Activated T-cell treated with anti-CD3 and anti-CD28 coated beads, Interleukin-2, amount 50 U/mL, for 72 hours (primary cell): ENCODE measurements at places on chromosomes 13 and 19. TPM values are rescaled to one million over a fixed set of nuclear protein-coding genes. Genes with fewer than 3 reads are reported as not detected.

SGCG gene
- not detected for total RNA-seq

TJP3 gene
- 5.8 TPM for total RNA-seq

C19orf67 gene
- total RNA-seq, result not detected

DNA sequence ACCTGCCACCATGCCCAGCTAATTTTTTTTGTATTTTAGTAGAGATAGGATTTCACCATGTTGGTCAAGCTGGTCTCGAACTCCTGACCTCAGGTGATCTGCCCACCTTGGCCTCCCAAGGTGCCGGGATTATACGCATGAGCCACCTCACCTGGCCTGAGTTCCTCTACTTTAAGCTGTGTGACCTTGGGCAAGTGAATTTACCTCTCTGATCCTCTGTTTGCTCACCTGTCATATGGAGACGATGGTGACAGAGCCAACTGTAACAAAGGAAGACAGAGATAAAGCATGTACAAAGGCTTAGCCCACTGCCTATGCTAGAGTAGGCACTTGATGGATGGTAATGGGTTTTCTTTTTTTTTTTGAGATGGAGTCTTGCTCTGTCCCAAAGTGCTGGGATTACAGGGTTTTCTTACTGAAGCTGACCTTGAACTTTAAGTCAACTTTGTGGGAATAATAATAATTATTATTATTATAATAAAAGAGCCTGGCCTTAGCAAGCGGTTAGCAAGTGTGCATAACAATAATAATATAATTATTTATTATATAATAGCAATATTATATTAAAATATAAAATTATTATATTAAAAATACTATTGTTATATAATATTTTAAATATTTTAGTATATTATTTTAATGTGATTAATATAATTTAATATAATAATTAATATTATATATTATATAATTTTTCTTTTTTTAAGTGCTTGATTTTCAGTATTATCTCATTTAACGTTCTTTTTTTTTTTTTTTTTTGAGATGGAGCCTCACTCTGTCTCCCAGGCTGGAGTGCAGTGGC lies 1.3 kb upstream of the ACER1 start:
- H3K36me3 ChIP-seq, result no peaks in the 10 kb centered on the region
- H3K4me3 ChIP-seq, result no peak overlapping the region

DNA sequence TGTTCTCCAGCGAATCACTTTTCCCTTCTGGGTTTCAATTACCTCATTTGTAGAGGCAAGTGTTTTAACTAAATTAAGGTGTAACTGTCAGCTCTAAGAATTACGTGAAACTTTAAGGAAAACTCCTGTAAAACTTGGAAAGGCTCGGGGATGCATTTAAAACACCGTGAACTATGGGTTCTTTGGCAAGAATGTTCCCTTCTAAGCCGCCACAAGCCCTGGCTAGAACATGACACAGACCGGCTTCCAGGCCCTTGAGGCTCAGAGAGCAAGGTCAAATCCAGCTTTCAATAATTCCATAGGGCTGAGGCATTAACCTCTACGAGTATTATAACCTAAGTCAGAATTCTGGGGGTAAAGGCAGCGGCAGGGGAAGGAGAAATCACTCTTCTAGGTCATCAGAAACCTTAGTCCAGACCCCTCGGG lies 685 bp downstream of the VWA8 start:
- H3K36me3 ChIP-seq, result peaks cover 8% of the 10 kb centered on the region
- peak overlapping the region; percentile 52 for H3K27ac ChIP-seq
- peaks cover 56% of the 10 kb centered on the region for H3K4me1 ChIP-seq
- H3K4me3 ChIP-seq, result peak overlapping the region; percentile 89
- DNase-seq, result no peak

DNA sequence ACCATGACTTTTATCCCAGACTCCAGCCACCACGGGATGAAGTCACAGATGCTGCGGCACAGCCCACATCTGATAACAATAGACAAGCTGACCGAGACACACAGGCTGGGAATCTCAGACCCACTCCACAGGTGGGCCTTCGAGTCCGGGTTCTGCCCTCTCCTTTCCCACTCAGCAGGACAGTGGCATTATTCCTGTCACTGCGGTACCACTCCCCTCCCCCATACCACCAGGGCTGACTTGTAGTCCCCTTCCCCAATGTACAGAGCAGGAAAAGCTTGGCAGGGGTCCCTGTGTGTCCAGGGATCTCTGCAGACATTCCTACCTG lies 179 bp upstream of the AMER2 start:
- H3K27me3 ChIP-seq, result peaks cover 77% of the 10 kb centered on the region
- H3K4me3 ChIP-seq, result peak overlapping the region; percentile 81
- peaks cover 3% of the 10 kb centered on the region for H3K36me3 ChIP-seq
- DNase-seq, result no peak
- no peak overlapping the region for H3K27ac ChIP-seq

- peaks cover 6% of the 10 kb centered on the region for H3K27me3 ChIP-seq
- H3K4me3 ChIP-seq, result peak overlapping the region; percentile 71
- no peak for DNase-seq
- H3K36me3 ChIP-seq, result no peaks in the 10 kb centered on the region
- H3K4me1 ChIP-seq, result peaks cover 23% of the 10 kb centered on the region
Observed at GRCh38 chr19:39557811-39558623, 18.1 kb upstream of the EID2 start.

GRCh38 chr19:50197348-50197747 lies 6.1 kb upstream of the MYH14 start:
- H3K36me3 ChIP-seq, result peaks cover 4% of the 10 kb centered on the region
- H3K4me1 ChIP-seq, result no peaks in the 10 kb centered on the region
- peaks cover 47% of the 10 kb centered on the region for H3K27me3 ChIP-seq
- no peak overlapping the region for H3K4me3 ChIP-seq

- no peak overlapping the region for H3K27ac ChIP-seq
- DNase-seq, result peak; percentile 40
- peaks cover under 1% of the 10 kb centered on the region for H3K36me3 ChIP-seq
- H3K27me3 ChIP-seq, result no peaks in the 10 kb centered on the region
- peaks cover 26% of the 10 kb centered on the region for H3K4me1 ChIP-seq
Observed at GRCh38 chr19:34662919-34663318, 14.0 kb downstream of the SCGB2B2 start.
